Stimulated activated naive CD4-positive, alpha-beta T cell treated with Interleukin-2 at 50 U/mL for 16 hours (primary cell): ENCODE measurements at places on chromosomes 2 and 18.

DNA sequence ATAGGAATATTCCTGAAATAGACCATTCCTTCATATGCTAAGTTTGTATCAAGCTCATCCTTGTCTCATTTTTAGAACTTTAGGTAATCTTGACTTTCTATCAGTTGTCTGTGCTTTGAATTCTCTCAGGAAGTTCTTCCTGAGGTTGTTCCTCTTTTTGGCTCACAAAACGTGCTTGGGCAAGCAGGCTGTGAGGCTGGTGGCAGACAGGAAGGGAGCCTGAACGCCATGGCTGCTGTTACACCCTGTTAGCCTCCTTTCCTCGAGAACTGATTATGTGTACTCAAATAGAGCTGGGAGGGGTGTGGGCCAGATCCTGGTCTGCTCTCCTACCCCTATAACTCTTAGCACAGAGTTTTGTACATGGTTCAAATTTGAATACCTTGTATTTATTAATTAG lies 136.4 kb upstream of the CELF4 start:
- DNase-seq, result no peak

DNA sequence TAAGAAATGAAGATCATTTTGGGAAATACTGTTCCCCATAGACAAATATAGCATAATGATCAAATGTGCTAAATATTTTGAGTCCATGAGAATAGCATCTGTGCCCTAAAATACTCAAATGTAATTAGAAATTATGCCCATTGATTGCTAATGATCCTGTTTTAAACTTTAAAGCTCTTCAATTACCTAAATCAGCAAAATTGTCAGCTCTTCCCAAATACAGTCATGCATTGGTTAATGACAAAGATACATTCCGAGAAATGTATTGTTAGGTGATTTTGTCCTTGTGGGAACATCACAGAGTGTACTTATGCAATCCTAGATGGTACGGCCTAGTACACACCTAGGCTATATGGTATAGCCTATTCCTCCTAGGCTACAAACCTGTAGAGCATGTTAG lies 89.7 kb downstream of the NEB start:
- DNase-seq, result no peak

GRCh38 chr2:156099382-156099781 lies 233.1 kb downstream of the NR4A2 start:
- no peak for DNase-seq

DNA sequence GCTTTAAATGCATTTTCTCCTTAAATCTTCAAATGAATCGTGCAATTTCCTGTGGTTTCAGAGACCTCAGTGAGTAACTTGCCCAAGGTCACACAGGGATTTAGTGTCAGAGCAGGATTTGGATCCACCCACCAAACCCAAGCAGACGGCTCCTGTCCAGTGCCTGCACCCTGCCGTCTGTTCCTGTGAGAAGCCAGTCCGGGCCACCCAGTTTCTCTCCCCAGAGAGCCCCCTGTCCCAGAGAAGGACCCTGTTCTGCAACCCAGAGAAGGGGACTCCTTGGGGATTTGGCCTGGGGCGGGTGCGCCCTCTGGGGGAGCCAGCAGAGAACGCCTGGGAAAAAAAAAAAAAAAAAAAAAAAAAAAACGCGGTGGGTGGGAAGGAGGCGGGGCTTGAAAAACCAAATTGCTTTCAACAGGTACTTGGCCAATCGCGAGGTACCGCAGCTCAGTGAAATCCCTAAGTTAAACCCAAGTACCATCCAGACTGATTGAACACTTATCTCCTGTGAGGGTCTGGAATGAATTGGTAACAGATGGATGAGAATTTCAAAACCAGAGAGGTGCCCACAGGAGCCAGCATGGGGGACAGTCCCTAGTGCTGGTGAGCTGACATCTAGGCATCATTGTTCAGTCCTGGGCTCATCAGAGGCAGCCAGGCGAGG lies 30.9 kb upstream of the REEP1 start:
- peak; percentile 8 for DNase-seq

GRCh38 chr2:55743583-55743982 lies 49.9 kb upstream of the PNPT1 start:
- no peak for DNase-seq

DNA sequence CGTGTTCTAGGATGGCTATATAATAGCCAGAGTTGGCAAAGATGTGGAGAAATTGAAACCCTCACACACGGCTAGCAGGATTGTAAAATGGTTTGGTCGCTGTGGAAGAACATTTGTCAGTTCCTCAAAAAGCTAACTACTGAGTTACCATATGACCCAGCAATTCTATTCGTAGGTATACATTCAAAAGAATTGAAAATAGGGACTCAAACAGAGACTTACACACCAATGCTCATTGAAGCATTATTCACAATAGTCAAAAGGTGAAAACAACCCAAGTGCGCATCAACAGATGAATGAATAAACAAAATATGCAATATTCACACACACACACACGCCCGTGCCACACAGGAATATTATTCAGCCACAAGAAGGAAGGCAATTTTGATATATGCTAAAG lies 98.7 kb downstream of the PLA2R1 start:
- DNase-seq, result no peak

- no peak for DNase-seq
Observed at GRCh38 chr2:202577250-202578183, 57.3 kb upstream of the FAM117B start.

DNA sequence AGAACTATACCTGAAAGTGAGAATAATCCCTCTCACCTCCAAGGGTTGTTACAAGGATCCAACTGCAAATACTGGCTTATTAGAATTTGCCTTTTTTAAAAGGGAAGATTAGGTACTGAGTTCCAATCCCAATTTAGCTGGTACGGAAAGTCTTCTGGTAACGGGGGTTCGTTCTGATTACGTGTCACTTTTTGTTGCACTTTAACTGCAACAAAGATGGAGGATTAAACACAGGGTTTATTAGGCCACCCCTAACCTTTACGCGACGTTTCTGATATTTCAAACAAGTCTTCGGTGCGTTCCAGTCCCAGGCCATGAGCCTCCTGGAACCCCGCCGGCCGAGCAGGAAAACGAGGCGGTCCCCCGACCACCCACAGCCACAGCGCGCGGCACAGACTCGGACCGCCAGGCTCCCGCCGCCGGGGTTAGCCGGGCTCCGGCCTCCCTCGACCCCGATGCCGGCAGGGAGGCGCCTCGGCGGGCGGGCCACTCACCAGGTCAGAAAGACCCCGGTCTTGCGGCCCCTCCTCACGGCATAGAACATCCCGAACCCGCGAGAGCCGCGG lies 411 bp downstream of the RNASEH1 start:
- no peak for DNase-seq

DNA sequence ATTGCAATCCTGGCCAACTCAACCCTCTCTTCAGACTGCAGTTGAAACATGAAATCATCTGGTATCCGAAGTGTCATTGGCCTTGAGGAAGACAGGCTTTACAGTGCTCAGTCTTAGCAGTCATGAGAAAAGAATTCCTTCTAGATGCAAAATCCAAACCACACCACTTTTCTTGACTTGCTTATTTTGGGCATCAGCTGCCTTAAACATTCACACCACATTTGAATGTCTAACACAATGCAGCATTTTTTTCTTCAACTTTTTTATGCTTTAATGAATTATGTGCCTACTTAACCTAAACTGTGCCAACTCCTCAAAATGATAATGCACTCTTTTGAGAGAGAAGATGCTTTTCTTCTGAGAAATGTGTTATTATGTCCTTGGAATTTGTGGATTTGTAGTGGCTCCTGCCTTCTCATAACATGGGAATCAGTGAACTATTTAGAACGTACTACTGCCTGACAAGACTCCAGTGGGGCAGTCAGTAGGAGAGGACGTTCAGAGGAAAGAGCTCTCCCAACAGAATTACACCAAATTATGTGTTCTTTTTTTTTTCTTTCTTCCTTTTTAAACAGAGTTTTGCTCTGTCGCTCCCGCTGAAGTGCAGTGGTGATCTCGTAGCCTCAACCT lies 3.2 kb upstream of the FAM98A start:
- DNase-seq, result no peak

DNA sequence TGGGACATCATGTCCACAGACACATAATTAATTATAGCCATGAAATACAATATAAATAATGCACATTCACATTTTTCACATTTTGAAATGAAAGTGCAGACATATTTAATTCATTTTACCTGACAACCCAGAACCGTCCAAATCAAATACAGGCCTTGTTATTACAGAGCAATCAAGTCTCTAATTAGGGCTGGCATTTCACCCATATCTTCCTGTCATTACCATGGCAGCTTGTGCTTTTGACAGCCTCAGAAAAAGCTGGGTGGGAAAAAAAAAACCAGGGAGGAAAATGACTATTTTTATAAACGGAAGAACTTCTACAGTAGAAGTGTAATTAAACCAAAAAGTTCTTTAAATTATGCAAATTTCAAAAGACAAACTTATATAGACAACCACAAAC lies 436.4 kb downstream of the FBXO15 start:
- no peak for DNase-seq

GRCh38 chr2:136281281-136282114 lies 163.5 kb upstream of the CXCR4 start:
- peak; percentile 34 for DNase-seq

DNA sequence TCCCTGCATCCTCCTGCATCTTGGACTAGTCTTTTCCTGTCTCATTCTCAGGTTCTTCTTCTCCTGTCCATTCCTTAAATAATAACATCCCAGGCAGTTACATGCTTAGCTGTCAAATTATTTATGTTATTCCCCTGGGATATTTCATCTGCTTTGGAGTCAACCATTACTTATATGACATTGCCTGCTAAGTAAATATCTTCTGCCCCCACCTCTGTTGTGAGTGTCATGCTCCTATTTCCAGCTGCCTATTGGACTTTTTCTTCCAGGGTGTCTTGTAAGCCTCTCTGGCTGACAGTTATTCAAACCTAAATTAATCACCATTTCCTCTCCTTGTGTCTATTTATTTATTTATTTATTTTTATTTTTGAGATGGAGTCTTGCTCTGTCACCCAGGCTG lies 124.7 kb upstream of the RASGRP3 start:
- no peak for DNase-seq

- no peak for DNase-seq
Observed at GRCh38 chr2:238597638-238598528, 171.2 kb downstream of the ASB1 start.

DNA sequence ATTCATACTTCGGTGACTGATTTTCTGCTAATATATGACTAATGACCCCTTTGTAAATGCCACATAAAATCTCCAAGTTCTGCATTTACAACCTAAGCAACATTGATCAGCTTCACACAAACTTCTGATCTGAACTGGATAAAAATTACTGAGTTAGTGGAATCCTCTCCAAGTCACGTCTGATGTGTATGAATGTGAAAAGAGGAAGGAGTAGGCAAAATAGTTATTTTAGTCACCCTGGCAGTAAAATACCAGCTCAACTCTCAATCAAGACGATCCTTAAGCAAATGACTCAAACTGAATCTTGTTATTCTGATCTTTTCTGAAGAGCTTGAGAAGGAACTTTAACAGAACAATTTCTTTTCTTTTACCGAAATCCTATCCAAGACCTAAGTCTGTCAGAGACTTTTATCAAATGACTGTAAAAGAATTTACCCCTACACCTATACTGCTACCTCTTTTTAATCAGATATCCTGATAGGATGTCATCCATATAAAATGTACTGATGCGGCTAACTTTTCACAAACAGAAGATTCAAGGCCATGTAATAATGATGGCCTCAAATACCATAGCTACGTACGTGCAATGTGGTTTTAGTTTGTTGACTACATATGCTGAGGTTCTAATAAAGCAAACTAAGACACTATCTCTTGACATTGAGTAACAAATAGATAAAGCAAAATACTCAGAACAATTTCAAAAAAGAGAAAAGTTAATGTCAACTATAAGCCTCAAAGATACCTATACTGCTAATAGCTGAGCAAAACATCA lies 23.7 kb downstream of the CUL3 start:
- DNase-seq, result no peak
